ENCODE measurements at places on chromosomes 2 and 18.

GRCh38 chr2:88230911-88231310 is 60.8 kb downstream of the THNSL2 start:
- no peak for DNase-seq

- peak; percentile 26 for DNase-seq
Measured at GRCh38 chr18:904218-905090, at the start of gene ADCYAP1. Gene ADCYAP1, plus strand, starts transcription at chr18:904871. Its CDS starts 516 bp downstream, at chr18:905387.

- no peak for DNase-seq
Measured at GRCh38 chr2:153299809-153300208, 178.8 kb downstream of the RPRM start.

- DNase-seq = no peak
Measured at GRCh38 chr2:120738117-120738516, 2.4 kb downstream of the GLI2 start.

- no peak for DNase-seq
Measured at GRCh38 chr2:179454443-179455171, 190.0 kb upstream of the SESTD1 start.

DNA sequence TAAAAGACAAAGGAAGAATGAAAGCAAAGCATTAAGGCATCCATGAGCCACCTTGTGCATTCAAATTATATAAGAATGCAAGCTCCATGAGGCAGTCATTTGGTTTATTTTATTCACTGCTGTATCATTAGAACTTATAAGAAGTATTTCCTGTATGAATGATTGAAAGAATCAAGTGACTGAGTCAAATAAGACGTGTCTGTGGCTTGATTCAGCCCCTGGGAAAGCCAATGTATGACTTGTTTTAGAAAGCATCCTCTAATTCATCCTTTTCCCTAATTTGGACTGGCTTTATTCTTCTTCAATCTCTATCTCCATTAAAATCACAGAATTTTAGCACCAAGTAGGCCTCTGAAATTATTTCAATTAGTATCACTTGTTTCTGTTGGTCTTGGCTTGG is 461.1 kb downstream of the LPIN1 start:
- DNase-seq = no peak

- DNase-seq = no peak
Measured at GRCh38 chr2:12244070-12244469, 472.7 kb upstream of the TRIB2 start.

GRCh38 chr2:1618974-1619373 is 125.3 kb downstream of the PXDN start:
- no peak for DNase-seq

DNA sequence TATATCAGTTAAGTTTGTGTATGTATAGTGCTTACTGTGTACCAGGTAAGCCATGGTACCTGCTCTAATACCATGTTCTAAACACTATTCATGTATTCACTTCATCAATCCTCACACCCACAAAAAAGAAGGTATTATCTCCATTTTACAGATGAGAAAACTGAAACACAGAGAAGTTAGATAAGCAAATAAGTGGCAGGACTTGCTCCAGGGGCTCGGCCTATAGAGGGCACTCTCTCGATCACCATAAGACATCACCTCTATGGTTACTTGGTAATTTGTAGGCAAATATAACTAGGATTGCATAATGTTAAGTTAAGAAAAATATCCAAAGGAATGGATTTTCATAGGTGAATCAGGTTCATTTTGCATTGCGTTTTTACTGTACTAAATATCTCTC is 118.1 kb upstream of the FN1 start:
- no peak for DNase-seq

GRCh38 chr2:120204945-120205670 is 18.1 kb downstream of the TMEM185B start:
- no peak for DNase-seq

DNA sequence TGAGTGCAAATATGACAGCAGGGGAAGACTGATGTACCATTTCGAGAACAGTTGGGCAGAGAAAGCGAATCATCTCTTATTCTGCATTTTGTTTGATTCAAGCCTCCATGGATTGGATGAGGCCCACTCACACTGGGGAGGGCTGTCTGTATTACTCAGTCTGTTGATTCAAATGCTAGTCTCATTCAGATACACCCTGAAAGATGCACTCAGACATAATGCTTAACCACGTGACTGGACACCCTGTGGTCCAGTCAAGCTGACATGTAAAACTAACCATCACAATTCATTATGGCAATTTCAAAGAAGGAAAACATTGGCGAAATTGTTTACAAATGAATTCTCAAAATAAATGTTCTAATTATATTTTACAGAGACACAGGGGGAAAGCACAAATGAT is 1210.2 kb downstream of the DPP10 start:
- DNase-seq = no peak

DNA sequence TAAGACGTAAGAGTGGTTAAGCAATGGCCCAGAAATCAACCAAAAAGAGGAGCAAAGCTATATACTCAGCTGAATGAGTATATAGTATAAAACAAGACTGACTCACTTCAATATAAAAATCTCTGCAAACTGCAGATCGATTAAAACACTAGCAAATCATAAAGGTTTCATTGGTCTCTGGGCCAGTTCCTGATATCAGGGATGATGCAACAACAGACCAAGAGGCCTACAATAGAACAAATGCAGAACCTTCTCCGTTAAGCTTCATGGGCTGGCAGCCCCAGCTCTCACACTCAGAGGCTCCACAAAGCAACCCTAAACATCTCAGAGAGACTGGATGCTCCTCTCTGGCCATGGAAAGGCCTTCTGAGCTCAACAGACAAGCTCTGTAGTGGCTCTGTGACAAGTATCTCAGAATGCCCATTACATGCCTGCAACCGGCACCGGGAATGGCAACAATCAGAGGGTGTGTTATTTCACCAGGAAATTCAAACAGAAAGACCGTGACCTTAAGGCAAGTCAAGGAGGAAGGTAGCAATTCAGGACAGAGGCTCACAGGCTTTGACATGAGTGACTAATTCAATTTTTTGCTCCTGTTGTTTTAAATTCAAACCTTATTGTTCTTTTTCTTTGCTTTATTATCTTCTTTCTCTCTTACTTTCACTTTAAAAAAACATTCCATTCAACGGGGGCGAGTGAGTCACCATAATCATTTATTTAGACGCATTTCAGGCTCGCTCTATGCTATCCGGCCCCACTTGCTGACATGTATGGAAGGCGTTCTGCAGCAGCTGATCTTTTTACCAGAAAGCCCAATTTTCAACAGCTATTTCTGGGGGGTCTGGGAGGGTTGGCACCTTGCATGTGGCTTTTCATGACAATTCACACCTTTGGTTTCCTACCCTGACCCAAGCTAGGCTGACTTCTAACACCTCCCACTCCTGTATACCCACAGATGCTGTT is 15.1 kb downstream of the CYRIA start:
- DNase-seq = no peak

DNA sequence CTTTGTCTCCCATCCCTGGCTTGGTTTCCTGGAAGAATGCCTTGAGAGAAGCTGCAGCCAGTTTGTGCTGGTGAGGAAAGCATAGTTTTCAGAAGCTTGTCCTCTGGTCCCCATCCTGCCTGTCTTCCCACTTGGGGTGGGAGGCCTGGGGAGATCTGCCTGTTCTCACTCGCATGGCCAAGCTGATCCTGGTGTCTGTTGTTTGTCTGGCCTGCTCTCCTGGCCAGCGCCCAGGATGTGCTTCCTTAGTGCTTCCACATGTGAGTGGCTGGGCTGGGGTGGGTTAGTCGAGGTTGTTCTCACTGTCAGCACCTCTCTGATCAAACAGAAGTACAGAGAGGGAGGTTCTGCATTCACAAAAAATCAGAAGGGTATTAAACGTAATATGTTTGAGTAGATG is 49.5 kb downstream of the PTPRM start:
- DNase-seq = no peak

GRCh38 chr2:64548761-64549160 is 24.6 kb downstream of the AFTPH start:
- DNase-seq = no peak

DNA sequence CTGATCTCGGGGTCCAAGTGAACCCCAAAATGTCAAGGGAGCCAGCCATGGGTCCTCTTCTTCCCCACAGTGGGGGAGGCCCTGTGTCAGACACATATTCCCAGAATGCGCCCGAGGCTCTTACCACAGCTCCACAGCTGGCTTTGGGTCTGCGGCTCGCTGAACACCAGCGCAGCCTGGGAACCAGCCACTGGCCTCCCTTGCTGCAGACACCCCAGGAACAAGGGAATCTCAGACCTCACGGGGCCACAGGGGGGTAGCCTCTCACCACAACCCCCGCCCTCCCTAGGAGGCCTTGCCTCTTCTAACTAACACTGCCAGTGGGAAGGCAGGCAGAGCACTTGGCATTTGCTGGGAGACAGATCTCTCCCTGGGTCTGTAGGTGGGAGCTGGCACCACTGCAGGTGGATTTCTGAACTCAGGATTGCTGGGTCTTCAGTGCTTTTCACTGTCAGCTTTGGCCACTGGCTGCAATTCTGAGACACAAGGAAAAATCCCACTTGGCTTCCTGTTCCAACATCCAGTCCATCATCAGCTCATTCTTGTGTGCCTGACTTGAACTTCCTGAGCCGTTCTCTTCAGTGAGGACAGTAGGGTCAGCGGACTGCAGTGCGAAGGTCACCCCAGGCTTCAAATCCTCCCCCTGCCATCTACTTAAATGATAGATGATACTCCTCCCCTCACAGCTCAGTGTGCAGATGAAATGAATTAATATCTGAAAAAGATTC is 128.7 kb downstream of the CAPN13 start:
- no peak for DNase-seq

DNA sequence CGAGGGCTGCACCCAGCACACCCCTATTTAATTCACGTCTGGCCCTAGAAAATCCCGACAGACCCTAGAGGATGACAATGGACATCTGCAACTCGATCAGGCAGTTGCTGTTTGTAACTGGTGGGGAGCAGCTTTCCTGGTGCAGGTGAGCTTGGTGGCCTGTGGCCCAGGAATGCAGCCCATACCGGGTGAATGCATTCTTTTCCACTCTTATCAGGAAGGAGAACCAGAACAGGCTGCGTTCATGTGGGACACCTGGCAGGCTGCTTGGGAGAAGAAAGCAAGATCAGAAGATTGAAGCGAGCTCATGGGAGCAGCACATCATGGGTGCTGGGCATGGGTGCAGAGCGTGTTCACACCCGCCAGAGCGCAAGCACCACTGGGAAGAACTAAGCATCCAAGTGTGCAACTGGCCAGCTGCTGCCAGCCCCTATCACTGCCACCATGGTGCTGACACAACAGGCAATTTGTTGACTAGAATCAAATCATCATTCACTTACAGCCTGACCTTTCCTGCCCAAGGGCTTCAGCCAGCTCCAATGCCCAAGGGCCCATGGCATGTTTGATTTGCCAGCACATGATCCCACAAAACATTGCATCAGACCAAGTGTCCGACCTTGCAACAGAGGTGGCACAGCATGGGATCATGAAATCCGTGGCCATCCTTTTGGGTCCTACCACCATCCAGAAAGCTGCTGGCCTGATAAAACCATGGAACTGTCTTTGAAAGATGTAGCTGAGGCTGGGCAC is 241.7 kb upstream of the ID2 start:
- no peak for DNase-seq

DNA sequence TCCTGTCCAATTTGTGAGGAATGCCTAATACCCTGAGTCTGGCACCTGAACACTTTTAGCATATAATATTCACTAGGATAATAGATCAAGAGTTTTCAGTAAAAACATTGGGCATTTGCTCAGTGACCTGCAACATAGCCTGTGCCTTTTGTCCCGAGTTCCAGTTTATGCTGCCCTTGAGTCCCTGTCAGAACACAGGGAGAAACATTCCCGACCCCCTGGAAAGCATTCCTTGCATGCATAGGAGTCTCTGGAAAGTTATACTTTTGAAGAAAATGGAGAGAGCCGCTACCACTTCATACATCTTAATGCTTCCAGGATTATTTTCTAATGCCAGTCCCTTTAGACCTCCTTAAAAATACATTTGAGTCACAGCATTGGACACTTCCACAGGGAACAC is 107.3 kb downstream of the PLCL1 start:
- DNase-seq = no peak

DNA sequence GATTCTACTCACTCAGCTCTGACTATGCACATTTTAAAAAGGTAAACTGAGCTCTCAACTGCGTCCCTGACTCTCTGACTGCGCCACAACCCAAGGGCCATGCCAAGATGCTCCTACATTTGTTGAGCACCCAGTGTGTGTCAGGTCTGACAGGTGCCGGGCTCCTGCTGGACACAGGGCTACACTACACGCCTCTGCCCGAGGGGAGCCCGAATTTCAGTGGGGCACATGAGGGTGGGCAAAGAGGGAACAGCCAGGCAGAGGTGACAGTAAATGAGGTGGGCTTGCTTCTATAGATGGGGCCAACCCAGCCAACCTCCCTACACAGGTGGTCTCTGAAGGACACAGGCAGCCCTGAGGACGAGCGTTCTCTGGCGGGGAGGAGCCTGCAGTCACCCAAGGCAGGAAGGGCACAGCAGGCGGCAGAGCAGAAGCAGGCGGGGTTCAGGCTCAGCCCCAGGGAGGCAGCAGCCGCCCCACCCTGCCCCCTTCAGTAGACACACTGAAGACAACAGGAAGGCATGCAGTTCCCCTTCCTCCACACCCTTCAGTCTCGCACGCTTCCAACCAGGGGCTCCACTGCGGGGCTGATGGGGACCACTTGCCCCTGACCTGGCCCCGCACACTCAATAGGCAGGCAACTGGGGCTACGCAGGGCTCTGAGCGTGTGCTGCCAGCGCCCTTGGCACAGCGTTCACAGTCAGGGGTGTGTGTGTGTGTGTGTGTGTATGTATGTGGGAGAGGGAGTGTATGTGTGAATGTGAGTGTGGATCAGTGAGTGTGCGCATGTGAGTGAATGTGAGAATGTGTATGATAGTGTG is 98.4 kb downstream of the UXS1 start:
- DNase-seq = no peak

DNA sequence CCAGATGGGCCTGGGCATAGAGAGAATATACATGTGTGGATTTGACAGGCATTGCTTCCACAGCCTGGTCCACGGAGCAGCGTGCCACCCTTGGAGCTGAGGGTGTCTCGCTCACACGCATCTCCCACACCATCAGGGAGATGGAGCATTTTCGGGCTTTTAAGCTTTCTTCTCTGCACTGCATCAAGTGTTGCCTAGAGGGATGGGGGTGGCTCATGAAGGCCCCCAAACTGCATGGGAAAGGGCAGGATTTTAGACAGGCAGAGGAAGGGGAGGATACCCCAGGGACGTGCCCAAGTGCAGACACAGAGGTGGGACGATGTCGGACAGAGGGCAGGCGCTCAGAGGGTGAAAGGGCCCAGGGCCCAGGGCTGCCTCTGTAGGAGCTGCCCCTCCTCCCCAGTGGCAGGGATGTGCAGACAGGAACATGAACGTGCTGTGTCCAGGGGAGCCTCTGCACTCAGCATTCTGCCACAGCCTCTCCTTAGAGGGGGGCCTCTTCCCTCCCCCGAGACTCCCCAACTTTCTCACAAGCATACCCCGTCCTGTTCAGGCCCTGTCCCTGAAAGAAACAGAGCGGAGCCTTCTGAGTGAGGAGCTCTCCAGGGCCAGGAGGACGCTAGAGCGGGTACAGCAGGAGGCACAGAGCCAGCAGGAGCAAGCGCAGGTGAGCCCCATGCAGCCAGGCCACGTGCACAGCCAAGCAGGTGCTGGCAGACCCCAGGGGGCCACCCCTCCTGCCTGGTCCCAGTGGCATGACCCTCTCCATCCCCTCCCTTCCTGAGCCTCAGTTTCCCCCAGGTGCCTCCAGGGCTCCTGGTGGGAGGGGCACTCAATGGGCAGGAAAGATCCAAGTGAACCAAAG is 42.9 kb upstream of the SNED1 start:
- no peak for DNase-seq

- DNase-seq = no peak
Measured at GRCh38 chr18:46283895-46284295, 179.7 kb downstream of the HAUS1 start.

GRCh38 chr2:172673056-172673683 is 62.5 kb upstream of the RAPGEF4 start:
- DNase-seq = no peak

Measured in GM13977 (cell line).